Activated CD8-positive, alpha-beta memory T cell treated with anti-CD3 and anti-CD28 coated beads, Interleukin-2, amount 10 ng/mL, durations not matched to agents 7 days and 5 days (primary cell): ENCODE measurements at places on chromosomes 6 and 20.

GRCh38 chr6:165042912-165043311 is 266.5 kb downstream of the C6orf118 start:
- no peak for DNase-seq

- no peak for DNase-seq
Measured at GRCh38 chr20:63160641-63161175, 55.2 kb downstream of the YTHDF1 start.

GRCh38 chr6:116406678-116407345 is 36.1 kb downstream of the DSE start:
- DNase-seq, result no peak

DNA sequence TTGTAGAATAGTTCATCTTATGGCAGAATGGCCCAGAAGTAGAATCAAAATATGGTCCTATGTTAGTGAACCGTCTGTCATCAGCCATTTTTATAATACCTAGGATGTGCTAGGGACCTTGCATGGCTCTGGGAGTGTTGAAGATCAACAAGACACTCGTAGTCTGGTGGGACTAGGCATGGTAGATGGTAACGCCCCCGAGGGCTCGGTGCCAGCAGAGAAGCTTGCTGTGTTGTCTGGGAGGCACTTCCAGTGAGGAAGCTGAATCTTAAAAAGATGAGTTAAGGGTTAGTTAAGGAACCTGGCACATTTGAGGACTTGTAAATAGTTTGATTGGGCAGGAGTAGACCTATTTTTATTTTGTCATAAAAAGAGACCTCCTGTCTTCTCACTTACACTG is 82.4 kb downstream of the MAP3K4 start:
- DNase-seq, result no peak

DNA sequence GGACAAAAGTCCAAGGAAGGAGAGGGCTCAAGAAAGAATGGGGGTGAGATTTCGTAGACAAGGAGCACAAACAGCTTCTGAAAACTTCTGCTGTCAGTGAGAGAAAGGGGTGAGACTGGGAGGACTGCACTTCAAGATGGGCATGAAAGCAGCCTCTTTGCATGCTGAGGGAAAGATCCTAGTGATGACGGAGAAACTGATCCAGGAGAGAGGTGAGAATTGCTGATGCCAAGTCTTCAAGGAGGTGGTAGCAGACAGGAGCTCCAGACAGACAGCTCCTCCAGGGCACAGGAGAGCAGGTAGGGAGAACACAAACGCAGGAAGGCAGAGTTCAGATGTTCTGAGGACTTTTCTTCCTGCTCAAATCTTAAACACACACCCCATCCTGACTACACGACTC is 303.9 kb downstream of the GMDS start:
- DNase-seq, result no peak

DNA sequence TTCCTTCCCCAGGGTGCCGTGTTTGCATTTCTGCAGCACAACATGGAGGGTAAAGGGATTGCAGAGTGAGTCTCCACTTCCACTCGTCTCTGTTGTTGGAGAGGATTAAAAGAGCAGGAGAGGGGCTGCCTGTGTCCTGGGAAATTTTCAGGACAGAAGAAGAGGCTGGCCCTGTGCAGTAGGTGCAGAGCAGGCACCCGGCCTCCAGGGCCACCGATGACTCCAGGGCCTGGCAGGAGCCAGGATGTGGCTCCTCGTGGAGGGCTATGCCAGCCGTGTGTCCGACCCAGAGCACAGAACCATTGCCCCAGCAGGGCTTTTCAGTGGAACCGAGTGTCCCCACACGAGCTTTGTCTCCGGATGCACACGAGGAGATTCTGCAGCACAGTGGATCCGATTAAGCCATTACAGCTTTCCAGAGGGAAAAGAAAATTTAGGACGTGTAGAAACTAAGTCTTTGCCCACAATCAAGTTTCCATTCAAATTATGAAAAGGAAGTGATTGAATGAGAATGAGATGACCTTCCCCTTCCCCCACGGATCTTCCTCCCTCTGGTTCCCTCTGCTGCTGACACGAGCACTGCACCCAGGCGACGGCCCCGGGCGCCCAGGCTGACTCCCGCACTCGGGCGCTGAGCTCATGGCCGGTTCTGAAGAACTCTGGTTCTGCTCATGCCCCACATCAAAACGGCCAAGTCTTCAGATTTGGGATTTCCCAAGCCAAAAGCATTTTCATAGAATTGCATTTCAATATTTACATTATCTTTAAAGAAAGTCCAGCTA is 43.1 kb upstream of the UNC93A start:
- DNase-seq, result no peak

DNA sequence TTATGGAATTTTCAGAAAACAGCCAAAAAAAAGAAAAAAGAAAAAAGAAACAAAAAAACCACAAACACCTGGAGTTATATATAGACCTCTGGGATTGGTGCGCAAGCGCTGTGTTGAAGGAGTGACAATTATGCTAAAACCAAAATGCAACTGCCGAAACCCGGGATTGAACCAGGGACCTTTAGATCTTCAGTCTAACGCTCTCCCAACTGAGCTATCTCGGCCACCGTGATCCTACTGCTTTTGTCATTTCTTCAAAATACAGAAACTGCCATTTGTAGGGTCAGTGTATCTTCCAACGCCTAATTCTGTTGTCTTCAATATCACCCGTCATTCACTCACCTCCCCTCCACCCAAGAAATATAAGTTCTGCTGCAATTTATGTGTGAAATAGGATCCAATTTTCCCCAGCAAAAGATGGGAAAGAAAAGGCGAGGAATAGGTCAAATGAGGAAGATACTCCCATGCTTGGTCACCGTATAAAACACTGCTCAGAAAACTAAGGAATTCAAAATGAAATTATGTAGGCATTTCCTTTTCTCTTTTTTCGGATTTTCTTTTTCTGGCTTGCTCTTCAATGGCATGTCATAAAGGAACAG is 116.0 kb downstream of the TRIM27 start:
- DNase-seq, result peak; percentile 46

- DNase-seq, result no peak
Measured at GRCh38 chr6:21003780-21004541, 469.7 kb downstream of the CDKAL1 start.
